ENCODE measurements at places on chromosomes 12 and 14. TPM values are rescaled to one million over a fixed set of nuclear protein-coding genes. Genes with fewer than 3 reads are reported as not detected.

KRT77 gene
- total RNA-seq, result not detected

SOAT2 gene
- not detected for total RNA-seq

SELPLG gene
- total RNA-seq, result 61.0 TPM

KRT1 gene
- total RNA-seq, result not detected

TRIM9 gene
- total RNA-seq, result 1.4 TPM

FAM181A gene
- total RNA-seq, result not detected

CLEC4D gene
- total RNA-seq, result 0.35 TPM

AHSA1 gene
- 111 TPM for total RNA-seq

HOXC11 gene
- total RNA-seq, result not detected

SCARB1 gene
- total RNA-seq, result 23.5 TPM

SLC16A7 gene
- total RNA-seq, result 33.9 TPM

TSPAN11 gene
- total RNA-seq, result 16.6 TPM

LRP6 gene
- 47.1 TPM for total RNA-seq

BBOF1 gene
- total RNA-seq, result 5.1 TPM

CFAP54 gene
- 1.1 TPM for total RNA-seq

CABP1 gene
- 0.37 TPM for total RNA-seq

DTD2 gene
- total RNA-seq, result 24.6 TPM

NAP1L1 gene
- 413 TPM for total RNA-seq

TULP3 gene
- total RNA-seq, result 15.3 TPM

CD4 gene
- total RNA-seq, result 96.2 TPM

TAS2R31 gene
- 2.1 TPM for total RNA-seq

JDP2 gene
- total RNA-seq, result 56.8 TPM

SMCO2 gene
- total RNA-seq, result 0.52 TPM

OR6S1 gene
- total RNA-seq, result not detected

PLEKHG7 gene
- total RNA-seq, result 0.23 TPM

NOS1 gene
- total RNA-seq, result 1.8 TPM

TTC9 gene
- total RNA-seq, result 9.2 TPM

RPL10L gene
- total RNA-seq, result not detected

KRT7 gene
- total RNA-seq, result 1,945 TPM

DHRS7 gene
- 82.3 TPM for total RNA-seq

SPIC gene
- not detected for total RNA-seq

SYT1 gene
- total RNA-seq, result 1.5 TPM

TAS2R20 gene
- total RNA-seq, result 1.6 TPM

PSMA6 gene
- 258 TPM for total RNA-seq

ABCC9 gene
- total RNA-seq, result 30.5 TPM

BATF gene
- 4.3 TPM for total RNA-seq

SLC22A17 gene
- total RNA-seq, result 27.1 TPM

Data from left lung (tissue), 14 donors.